ENCODE measurements at places on chromosomes 12 and 14.
A peak's percentile ranks its signal among the peaks of the same experiment; 100 is the strongest.

- no peak for DNase-seq
Observed at GRCh38 chr12:111434680-111435338, 29.1 kb downstream of the SH2B3 start.

- DNase-seq = no peak
Observed at GRCh38 chr12:66199831-66200509, 11.0 kb downstream of the IRAK3 start.

DNA sequence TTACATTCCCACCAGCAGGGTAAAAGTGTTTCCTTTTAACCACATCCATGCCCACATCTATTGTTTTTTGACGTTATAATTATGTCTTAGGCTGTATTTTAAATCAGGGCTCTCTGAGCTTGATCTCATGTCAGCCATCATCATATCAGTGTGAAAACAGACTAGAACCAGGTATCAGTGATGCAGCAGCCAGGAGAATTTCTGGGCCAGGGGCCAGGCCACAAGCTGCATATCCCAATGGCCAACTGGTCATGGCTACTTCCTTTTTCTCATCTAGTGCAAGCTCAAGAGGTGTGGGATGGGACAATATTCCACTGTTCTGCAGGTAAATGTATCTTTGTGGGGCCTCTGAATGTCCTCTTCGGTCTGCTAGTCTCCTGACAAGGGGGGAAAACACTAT lies 125.1 kb downstream of the CRADD start:
- no peak for DNase-seq

- no peak for DNase-seq
Observed at GRCh38 chr14:70143306-70143705, 45.4 kb downstream of the SLC8A3 start.

DNA sequence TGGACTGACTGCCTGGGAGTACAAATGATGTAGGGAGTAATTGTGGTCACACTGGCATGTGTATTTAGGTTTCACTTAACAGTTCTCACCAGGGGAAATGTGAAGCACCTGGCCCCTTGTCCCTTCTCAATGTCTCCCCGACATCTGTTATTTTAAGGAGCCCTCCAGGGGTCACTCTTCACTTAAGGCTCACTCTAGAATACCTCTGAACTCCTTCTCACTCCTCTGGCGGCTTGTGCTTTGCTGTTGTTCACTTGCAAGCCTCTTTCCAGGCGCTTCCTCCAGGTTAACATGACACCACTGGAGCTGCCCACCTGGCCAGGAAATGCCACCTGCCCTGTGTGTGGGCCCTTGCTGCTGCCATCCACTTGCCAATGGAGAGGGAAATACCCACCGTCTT lies 56.5 kb upstream of the GZMB start:
- DNase-seq = no peak

- DNase-seq = no peak
Observed at GRCh38 chr12:38417101-38417500, 100.5 kb downstream of the ALG10B start.

DNA sequence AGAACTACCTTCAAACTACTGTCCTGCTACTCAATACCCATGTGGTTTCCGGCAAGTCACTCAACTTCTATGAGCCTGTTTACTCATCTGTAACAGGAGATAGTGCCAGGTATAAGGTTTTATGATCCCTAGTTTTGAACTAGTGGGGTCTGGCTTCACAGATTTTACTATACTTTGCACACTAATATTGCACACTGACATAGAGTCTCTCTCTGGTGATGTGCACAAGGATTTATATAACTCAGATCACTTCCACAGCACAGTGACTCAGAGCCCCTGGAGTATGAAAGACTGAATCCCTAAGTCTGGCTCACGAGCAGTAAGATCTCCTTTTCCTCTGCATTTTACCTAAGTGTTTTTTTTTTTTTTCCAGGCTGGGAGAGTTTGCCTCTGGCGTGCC lies 69.7 kb upstream of the SLC38A2 start:
- DNase-seq = no peak

DNA sequence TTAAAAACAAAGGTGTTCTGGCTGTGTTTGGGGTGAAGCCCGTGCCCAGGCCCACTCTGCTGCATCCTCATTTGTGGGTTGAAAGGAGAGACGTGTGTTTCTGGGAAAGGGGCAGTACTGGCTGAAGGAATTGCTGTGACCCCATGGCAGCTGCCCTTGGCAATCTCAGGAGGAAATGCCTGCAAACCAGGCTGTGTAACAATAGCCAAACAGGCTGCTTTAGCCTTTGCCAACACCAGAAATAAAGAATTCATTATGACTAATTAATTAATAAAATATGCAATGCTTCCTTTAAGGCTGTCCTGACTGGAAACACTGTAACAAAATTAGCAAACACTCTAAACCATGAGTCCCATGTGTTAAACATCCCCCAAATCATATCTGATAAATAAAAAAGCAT lies 53.0 kb upstream of the KRR1 start:
- no peak for DNase-seq

DNA sequence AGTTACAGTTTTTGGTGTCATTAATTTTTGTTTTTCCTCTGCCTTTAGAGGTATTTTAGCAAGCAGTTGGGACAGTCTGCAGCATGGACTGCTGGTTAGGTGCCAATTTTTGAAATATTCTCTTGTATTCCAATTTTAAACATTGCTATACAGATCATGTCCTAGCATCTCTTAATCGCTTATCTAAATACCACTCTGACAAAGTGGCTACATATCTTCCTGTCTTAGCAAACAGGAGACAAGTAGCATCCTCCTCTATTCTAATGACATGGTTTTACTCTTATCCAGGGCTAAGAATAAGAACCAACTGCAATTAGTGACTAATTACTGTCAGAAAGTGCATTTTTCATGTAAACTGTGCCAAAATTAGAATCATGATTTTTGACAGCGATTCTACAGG lies 117.8 kb upstream of the ATP2B1 start:
- DNase-seq = no peak

GRCh38 chr12:123064366-123064765 lies 83.9 kb downstream of the ARL6IP4 start:
- DNase-seq = no peak

DNA sequence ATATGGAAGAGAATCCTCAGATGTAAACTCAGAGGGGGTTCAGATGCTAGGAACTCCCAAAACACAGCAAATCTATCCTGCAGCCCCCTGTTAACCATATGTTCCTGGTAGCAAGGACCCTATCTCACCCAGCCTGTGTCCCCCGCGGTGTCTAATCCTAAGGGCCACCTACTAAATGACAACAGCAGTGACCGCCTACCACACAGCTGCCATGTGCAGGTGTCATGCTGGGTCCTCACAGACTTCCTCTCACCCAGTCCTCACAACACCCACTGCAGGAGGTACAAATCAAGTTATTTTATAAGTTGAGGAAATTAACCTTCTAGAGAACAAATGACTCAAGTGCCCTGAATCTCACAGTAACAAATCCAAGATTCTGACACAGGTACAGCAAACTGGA lies 73.9 kb downstream of the ITPK1 start:
- no peak for DNase-seq

DNA sequence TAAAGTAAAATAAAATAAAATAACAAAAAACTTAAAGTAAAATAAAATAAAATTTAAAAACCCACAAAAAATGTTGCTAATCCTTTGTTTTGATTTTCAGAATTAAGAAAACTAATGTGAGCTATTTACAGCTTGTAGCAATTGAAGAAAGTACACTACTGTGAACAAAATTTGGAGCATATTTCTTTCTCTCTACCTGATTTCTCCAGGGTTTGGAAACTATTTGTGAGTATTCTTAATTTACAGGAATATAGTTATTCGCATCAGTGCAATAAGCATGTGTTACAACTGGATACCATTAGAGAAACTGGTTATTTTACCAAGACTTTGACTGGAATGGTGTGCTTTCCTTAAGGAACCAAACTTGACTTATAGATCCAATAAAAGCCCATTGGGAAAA lies 86.1 kb upstream of the CNOT2 start:
- no peak for DNase-seq

DNA sequence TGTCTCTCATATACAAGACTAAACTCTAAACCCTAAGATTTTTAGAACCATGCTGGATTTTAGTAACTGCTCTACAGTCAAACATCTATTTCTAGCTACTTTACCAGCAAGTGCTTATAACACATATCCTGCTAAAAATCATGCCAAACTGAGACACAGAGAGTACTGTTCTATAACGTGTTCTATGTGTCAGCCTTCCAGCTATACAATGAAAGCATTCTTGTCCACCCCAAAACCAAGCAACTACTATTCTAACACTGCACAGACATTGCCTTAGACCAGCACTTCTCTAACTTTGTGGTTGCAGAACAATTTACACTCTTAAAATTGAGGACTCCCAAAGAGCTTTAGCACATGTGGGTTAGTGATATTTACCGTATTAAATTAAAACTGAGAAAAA lies 85.7 kb downstream of the SPPL3 start:
- DNase-seq = no peak

DNA sequence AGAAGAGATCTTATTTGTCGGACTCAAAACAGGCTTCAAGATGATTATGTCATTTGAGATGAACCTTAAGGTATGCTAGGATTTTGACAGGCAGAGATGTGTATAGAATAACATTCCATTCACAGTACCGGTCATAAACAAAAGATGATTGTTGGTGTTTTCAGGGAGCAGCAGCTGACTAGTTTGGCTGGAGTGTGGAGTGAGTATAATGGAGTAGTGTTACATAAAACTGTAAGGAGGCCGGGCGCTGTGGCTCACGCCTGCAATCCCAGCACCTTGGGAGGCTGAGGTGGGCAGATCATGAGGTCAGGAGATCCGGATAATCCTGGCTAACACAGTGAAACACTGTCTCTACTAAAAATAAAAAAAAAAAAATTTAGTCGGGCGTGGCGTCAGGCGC lies 23.9 kb downstream of the SERPINA10 start:
- no peak for DNase-seq

DNA sequence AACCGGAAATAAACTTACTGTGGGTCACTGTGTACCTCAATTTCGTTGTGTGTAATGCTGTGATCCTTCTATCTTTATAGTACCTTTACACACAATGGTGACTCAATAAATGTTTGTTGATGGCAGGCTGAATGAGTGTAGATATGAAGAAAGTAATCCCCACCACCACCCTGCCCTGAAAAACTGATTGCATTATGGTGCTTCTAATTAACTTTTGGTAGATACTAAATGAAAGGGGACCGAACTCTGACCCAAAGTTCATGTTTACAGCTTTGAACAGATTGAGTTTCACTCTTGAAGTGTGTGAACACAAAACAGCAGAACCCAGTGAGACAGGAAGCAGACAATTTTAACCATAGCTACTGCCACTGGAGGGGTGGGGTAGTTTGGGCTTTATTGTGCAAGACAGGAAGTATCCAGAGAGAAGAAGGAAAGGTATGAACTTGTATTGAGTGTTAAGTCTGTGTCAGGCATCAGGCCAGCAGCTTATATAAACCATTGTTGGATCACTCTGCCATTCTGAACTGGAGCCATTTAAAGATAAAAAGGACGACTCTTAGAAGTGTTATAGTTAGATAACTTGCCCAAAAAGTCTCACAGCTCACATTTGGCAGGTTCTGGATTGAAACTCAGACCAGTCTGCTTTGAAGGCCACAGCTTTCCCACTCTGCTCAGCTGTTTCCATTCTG lies 197.0 kb upstream of the AMIGO2 start:
- DNase-seq = no peak

GRCh38 chr12:28550757-28551704 lies 360.8 kb downstream of the CCDC91 start:
- DNase-seq = no peak

- no peak for DNase-seq
Observed at GRCh38 chr12:116091579-116091978, 185.9 kb downstream of the MED13L start.

- no peak for DNase-seq
Observed at GRCh38 chr14:70707138-70708038, 65.7 kb downstream of the TTC9 start.

- DNase-seq = no peak
Observed at GRCh38 chr14:55074662-55075061, 23.2 kb downstream of the MAPK1IP1L start.

DNA sequence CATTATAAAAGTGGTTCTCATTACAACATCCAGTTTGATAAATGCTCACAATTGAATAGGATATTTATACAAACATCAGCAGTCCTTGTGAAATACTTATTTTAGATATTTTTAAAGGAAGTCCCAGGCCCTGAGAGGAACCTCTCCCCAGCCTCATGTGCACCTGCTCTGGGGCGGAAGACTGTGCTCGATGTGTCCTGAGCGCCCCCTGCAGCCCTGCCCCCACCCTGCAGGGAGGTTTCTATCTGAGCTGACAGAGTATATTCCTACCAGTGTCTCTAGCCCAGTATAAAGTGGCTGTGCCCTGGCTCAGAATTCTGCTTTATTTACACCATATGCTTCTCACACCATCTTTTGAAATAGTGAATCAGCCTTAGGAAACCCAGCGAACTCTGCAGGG lies 1349.1 kb downstream of the TMEM121 start:
- DNase-seq = peak; percentile 8

GRCh38 chr14:69625299-69626131 lies 14.1 kb downstream of the SUSD6 start:
- DNase-seq = no peak

DNA sequence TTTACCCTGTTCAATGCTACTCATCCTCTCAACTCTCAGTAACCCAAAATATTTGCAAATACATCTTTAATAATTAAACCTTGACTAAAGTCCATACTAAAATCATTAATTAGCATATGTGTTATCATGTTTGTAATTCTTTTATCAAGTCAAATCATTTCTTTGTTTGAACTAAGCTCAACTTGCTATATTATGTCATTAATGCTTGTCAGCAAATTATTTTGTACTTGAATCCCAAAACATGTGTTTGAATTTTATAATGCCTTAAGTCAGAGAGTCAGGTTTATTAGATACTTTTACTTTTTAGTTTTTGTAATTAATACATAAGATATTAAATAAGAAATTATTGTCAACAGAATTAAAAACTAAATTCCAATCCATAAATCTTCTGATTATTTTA lies 16.5 kb downstream of the ABCD2 start:
- DNase-seq = no peak

- DNase-seq = no peak
Observed at GRCh38 chr12:4653257-4653656, 4.3 kb downstream of the NDUFA9 start.

GRCh38 chr12:96850676-96851075 lies 56.4 kb upstream of the NEDD1 start:
- DNase-seq = no peak

GRCh38 chr12:31583878-31584277 lies 7.1 kb downstream of the DENND5B start:
- no peak for DNase-seq

- no peak for DNase-seq
Observed at GRCh38 chr12:68367116-68367515, 35.0 kb upstream of the MDM1 start.

DNA sequence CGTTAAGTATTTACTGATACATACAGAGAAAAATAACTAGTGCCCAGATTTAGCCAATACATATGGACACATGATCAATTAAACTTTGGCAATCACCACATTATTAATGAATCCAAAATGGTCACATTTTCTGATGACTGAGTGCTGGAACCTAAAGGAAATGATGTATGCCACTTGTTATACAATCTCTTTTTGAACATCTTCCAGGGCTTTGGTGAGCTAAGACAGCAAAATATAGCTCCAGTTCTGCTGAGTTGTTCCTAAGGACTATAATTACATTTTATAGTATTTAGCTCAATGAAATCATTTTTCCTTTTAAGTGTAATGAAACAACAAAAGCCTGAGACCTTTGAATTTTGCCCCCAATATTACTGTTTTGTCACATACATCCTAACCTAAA lies 329.1 kb upstream of the ATP2B1 start:
- DNase-seq = no peak
